Stimulated activated CD4-positive, alpha-beta T cell treated with anti-CD3 and anti-CD28 coated beads, TNF-alpha, amount 100 ng/mL, for 4 hours (primary cell): ENCODE measurements at places on chromosomes 11 and 22.

DNA sequence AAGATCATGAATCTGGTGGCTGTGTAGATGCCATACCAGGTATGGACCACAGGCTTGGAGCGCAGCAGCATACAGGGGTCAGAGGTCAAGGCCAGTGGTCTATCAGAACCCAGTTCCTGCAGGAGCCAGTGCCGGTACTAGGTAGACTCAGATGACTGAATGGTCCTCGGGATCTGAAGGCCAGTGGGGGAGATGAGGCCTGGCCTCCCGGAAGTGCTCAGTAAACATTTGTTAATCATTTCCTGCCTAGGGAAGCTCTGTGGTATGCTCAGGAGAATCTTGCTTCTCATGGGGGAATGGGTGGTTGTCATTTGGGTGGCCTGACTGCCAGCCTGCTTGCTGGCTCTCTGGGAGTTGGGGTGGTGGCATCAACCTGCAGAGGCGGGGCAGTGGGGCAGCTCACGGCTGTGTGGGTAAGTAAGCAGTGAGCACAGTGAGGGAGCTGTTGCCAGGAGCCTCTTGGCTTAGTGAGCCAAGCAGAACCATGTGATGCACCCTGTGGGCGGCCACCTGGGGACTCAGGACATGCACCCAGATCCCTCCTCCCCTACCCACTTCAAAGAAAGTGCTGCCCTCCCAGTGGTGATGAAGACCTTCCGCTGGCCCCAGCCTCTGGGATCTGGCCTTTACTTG, 33.0 kb downstream of the PTPRJ start:
- DNase-seq, result no peak

GRCh38 chr11:67371189-67371910, 2.0 kb downstream of the CLCF1 start:
- no peak for DNase-seq

- no peak for DNase-seq
Measured at GRCh38 chr22:17472932-17473331, 90.4 kb upstream of the SLC25A18 start.

GRCh38 chr11:44928816-44929215, 21.9 kb downstream of the TP53I11 start:
- DNase-seq, result no peak

GRCh38 chr11:69950120-69950519, 128.0 kb upstream of the ANO1 start:
- DNase-seq, result no peak

DNA sequence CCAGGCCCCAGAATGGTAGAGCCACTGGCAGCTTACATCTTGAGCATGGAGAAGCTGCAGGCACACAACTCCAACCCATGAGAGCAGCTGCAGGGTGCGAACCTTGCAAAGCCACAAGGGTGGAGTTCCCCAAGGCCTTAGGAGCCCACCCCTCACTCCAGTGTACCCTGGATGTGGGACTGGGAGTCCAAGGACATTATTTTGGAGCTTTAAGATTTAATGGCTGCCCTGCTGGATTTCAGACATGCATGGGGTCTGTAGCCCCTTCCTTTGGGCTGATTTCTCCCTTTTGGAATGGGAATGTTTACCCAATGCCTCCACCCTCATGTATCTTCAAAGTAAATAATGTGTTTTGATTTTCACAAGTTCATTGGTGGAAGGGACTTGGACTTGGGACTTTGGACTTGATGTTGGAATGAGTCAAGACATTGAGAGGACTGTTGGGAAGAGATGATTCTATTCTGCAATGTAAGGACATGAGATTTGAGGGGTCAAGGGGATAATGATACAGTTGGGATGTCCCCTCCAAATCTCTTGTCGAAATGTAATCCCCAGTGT, 1.1 kb upstream of the KRTAP5-7 start:
- no peak for DNase-seq

DNA sequence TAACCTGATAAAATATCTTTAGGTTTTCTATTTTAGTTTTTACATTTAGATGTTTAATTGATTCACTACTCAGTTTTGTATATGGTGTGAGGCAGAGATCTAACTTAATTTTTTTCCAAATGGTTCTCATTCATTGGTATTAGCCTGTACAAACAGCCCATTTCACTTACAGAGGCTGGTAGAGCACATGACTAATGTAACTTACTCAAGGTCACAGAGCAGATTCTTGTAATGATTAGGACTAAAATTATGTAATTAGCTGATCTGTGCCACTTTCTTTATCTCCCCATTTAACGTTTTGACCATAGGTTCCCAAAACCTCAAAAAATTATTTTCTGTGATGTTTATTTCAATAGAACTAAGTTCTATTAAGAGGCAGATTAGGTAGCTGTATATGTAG, 16.5 kb upstream of the TNRC6B start:
- no peak for DNase-seq

- no peak for DNase-seq
Measured at GRCh38 chr11:134270250-134270714, 5.9 kb upstream of the GLB1L3 start.

GRCh38 chr11:35683728-35684339, 21.3 kb downstream of the TRIM44 start:
- DNase-seq, result no peak

GRCh38 chr11:67268081-67268961, 2.0 kb downstream of the GRK2 start:
- DNase-seq, result no peak

DNA sequence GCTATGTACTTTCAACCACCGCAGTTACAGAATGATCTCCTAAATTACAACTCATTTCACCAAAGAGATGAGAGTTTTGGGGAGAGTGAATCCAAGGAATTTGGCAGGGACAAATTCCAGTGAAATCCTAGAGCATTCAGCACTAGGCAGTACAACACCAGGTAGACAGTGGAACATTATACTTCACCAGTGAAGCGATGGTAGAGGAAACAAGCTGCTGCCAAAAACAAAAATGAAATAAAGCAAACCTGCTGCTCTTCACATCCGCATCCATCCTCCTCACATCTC, 16.9 kb downstream of the SMCO4 start:
- no peak for DNase-seq

DNA sequence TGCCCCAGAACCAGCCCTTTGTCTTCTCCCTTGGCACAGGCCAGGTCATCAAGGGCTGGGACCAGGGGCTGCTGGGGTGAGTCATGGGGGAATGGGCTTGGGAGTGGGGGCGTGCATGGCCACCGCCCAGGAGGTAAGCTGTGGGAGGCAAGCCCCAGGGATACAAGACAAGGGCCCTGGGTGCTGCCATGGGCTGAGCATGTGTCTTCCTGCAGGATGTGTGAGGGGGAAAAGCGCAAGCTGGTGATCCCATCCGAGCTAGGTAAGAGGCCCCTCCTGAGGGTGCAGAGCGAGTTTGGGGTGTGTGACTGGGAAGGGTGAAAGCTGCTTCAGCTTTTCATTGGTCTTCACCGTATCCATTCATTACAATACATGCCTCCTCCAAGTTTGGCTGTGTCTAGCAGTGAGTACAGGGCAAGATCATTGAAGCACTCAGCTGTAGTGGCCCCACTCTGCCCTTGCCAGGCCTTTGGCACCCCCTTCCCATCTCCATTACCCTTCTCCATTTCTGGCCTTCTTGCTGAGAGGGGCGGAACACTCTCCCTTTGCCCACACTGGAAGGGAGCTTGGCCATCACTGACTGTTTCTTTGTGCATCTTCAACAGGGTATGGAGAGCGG, 2.5 kb downstream of the FKBP2 start:
- no peak for DNase-seq

DNA sequence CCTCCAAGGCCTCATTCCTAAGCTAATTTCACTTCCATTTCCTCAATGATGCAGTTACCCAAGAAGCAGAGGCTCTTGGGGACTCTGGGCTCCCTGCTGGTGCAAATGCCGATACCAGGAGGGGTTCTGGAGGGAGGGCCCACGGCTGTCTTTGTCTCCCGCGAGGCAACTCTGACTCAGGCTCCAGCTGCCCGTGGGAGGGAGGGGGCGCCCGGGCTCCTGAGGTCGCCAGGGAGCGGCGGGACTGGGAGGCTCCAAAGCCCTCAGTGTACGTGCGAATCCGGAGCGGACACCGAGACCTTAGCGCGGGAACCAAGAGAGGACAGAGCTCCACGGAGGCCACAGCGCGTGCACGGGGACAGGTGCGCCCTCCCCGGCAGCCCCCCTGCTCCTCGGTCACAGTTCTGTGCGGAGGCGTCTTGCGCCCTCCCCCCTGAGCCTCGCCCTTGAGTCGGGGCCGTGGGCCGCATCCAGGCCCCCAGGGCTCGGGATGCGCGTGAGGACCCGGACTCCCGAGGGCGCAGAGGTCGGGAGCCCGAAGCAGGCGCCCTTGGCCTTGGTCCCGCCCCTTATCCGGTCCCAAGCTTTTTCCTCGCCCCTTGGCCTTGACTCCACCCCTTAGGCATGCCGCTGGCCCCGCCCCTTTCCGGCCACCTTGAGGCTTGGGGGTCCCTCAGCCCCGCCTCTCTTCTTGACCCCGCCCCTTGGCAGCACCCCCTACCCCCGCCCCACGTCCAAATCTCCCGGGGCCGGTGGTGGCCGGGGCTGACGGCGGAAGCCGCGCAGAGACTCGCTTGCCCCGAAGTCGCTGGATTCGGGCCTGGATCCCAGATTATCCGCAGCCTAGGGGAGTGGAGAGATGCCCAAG, 4.7 kb upstream of the SHISA8 start:
- no peak for DNase-seq

DNA sequence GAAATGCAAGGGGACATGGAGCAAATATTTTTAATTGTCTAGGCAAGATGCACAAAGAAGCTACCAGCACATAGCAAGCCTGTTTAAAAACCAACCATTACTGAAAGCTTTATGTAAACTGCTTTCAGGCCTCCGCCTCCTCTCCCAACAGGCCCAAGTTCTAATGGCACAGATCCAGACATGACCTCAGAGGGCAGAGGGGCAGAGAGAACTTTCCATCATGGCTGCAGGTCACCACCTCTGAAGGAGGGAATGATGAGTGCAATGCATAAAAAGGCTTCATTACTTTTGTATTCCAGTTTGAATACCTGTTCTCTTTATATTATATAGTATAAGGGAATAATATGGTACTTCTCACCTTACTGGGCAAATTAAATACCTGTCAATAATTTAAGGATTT, 15.2 kb downstream of the DDX17 start:
- no peak for DNase-seq

- no peak for DNase-seq
Measured at GRCh38 chr11:69867076-69868005, 48.1 kb upstream of the FGF3 start.

DNA sequence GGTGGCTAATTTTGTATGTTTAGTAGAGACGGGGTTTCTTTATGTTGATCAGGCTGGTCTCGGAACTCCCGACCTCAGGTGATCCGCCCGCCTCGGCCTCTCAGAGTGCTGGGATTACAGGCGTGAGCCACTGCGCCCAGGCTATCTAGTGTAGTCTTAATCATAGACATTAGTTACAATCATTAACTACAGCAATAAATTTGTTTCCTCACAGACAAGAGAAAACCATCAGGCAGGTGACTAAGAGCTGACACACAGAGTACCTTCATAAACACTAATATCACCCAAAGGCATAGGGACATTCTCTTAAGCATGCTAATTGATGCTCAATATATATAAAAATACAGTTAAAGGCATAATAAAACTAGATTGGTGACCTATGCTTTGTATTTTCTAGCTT, 19.4 kb downstream of the SDHD start:
- DNase-seq, result no peak

DNA sequence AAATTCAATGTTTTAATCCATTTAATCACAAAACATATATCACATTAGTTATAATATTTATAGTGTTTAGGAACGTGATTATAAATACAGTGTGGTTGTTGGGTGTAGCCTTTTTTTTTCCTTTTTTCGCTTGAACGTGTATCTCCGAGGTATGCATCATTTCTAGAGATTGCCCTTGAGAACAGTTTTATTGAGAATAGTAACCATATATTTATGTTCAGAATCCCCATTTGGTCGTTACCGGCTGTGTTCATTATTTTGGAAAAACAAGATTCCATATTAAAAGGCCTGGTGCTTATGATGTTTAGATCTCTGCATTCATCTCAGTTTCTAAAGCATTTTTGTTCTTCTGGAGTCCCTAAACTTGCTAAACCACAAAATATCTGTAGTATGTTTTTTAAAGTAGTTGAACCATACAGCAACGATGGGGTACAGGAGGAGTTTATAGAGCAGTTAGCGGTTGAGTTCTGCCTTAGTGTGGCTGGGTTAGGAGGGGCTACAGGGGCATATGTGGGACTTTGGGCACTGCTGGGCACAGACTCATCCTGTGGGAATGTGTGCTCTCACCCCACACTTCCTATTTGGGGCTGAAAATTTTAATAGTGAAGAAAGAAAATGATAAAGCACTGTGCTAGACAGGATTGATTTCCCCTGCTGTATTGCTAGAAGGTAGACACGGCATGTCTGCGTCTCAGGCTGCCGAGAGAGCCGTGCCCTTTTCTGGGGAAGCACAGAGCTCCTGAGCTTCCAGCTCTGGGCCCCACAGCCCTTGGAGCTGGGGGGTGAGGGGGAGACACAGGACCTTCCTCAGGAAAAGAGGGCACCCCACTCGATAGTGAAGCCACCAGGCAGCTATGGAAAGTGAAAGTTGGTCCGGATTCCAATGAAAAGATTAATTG, 81.5 kb upstream of the PPARA start:
- DNase-seq, result no peak

- DNase-seq, result no peak
Measured at GRCh38 chr11:40337118-40337517, 1122.3 kb downstream of the LRRC4C start.

- no peak for DNase-seq
Measured at GRCh38 chr11:66854231-66854661, 2.6 kb upstream of the LRFN4 start.

DNA sequence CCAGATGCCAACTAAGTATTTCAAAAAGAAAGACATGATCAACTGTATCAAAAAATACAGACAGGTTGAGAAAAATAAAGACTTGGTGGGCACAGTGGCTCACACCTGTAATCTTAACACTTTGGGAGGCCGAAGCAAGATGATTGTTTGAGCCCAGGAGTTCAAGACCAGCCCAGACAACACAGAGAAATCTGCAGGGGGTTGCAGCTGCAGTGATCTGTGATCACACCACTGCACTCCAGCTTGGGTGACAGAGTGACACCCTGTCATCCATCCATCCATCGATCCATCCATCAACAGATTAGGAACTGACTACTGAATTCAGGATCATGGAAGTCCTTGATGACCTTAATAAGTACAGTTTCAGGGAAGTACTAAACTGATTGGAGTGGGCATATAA, 65.0 kb upstream of the RPS13 start:
- DNase-seq, result no peak

DNA sequence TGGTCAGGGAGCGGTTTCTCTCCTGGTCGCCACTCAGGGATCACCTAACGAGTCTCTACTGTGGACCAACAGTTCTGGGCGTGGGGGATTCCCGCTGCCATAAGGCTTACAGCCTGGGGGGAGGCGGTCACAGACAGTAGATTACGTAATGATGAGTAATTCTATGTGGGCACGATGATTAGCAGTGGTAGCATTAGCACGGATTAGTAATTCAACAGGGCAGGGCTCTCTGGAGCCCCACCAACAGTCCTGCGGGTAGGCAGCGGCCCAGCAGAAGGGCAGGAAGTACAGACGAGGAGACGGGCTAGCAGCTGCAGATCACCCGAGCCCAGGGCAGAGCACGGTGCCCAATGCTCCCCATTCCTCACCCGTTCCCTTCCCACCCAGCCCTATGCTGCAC, 3.6 kb downstream of the SHISAL1 start:
- DNase-seq, result no peak

- no peak for DNase-seq
Measured at GRCh38 chr11:128331317-128331716, 256.0 kb downstream of the ETS1 start.

- no peak for DNase-seq
Measured at GRCh38 chr11:77377734-77378133, 76.2 kb upstream of the GDPD4 start.
